ENCODE measurements at places on chromosomes 5 and 9. TPM values are rescaled to one million over a fixed set of nuclear protein-coding genes. Genes with fewer than 3 reads are reported as not detected.
A peak's percentile ranks its signal among the peaks of the same experiment; 100 is the strongest.

- H3K27ac ChIP-seq, result no peak overlapping the region
- H3K4me1 ChIP-seq, result no peaks in the 10 kb centered on the region
- no peaks in the 10 kb centered on the region for H3K36me3 ChIP-seq
- peaks cover 14% of the 10 kb centered on the region for H3K27me3 ChIP-seq
- no peak overlapping the region for H3K4me3 ChIP-seq
Measured at GRCh38 chr5:142183561-142183960, 75.0 kb downstream of the NDFIP1 start.

Gene CXCL14
- total RNA-seq, result not detected

- no peaks in the 10 kb centered on the region for H3K27me3 ChIP-seq
- H3K27ac ChIP-seq, result peak overlapping the region; percentile 40
- no peak for DNase-seq
- peaks cover 41% of the 10 kb centered on the region for H3K4me1 ChIP-seq
Measured at GRCh38 chr9:123927625-123928532, 2.0 kb downstream of the DENND1A start.

Gene UBE2QL1
- not detected for total RNA-seq

DNA sequence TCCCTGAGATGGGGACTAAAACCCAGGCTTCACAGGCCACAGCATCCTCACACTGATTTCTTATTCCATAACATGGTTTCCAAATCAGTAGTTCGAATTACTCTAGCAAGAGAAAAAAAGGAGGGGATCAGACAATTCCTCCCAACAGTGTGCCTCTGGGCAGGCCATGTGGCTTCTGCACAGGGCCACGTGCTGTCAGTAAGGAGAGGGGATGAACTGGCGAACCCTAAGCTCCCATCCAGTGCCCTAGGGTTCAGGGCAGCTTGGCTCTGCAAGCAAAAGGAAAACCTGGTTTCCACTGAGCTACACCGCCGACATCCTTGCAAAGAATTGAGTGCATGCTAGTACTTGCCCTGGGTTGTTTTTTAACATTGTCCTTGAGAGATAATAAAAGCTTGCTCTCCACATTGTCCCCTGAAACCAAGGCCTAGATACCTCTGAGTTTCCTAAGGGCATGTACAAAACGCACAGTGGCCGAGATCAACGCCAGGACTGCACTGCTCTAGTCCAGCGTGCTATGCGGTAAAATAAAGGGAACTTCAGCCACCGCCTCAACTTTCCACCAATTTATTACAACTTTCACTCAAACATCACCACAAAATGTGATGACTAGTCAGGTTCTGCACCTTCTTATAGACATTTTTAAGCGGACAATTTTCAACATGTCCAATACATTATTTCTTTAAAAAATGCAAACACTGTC lies 4.5 kb downstream of the CAMSAP1 start:
- DNase-seq, result no peak
- no peak overlapping the region for H3K27ac ChIP-seq
- H3K36me3 ChIP-seq, result peaks cover 49% of the 10 kb centered on the region

Gene ACOT12
- total RNA-seq, result not detected

- no peak overlapping the region for H3K27ac ChIP-seq
- H3K27me3 ChIP-seq, result peaks cover 9% of the 10 kb centered on the region
- no peak for DNase-seq
- H3K36me3 ChIP-seq, result no peaks in the 10 kb centered on the region
Measured at GRCh38 chr9:19927560-19927959, 138.7 kb upstream of the SLC24A2 start.

DNA sequence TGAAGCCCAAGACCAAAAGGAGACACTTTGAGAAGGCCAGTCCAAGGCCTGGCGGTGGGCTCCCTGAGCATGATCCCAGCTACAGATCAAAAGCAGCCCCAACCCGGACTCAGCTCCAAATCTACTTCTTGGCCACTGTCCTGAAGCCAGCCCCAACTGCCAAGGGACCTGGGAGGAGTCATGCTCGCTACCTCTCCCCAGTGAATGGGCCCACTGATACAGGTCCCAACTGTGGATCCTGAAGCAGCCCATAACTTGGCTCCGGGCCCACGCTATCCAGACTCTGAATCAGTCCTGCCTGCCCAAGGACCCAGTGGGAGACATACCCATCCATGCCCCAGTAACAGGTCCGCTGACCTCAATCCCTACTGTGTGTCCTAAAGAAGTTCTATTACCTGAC lies 1545.3 kb upstream of the C9orf72 start:
- no peaks in the 10 kb centered on the region for H3K4me1 ChIP-seq
- H3K27me3 ChIP-seq, result no peaks in the 10 kb centered on the region
- H3K27ac ChIP-seq, result no peak overlapping the region
- DNase-seq, result no peak
- H3K4me3 ChIP-seq, result no peak overlapping the region
